Lower lobe of right lung (tissue), 2 donors: ENCODE measurements at places on chromosomes 6 and 20. TPM values are rescaled to one million over a fixed set of nuclear protein-coding genes. Genes with fewer than 3 reads are reported as not detected.
A peak's percentile ranks its signal among the peaks of the same experiment; 100 is the strongest.

DNA sequence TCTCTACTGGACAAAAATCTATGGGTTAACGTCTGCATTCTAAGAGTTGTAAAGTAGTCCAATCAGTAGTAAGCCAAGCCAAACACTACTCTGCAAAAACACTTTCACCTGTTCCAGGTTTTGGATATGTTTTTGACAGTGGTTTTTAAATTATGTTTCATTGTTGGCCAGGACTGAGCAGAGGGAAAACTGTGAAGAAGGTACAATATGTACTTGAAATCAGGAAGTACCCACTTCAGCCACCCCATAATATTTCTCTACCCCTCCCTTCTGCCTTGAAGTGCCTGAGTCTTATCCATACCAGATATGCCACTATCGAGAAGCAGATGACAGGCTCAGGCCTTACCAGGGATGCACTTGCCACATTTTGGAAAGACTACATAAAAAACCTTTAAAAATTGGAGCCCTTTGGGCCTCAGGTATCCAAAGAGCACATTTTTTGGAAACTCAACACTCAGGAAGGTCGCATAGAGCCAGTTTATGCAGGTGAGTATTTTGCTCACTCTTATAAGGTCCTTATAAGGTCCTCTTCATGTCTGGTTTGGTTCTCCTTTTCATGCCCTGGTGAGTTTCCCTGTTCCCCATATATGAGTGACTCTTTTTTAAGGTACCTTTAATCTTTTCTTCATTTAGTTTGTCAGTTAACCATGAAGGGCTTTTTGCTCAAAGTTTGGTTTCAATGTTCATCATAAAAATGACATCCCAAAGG is 859.3 kb upstream of the FLRT3 start:
- H3K4me1 ChIP-seq = no peaks in the 10 kb centered on the region
- H3K27me3 ChIP-seq = no peaks in the 10 kb centered on the region
- no peak for DNase-seq
- H3K36me3 ChIP-seq = no peaks in the 10 kb centered on the region
- H3K4me3 ChIP-seq = peak overlapping the region; percentile 43
- peak overlapping the region; percentile 59 for H3K27ac ChIP-seq

- no peaks in the 10 kb centered on the region for H3K4me1 ChIP-seq
- H3K27me3 ChIP-seq = no peaks in the 10 kb centered on the region
- H3K36me3 ChIP-seq = no peaks in the 10 kb centered on the region
Measured at GRCh38 chr6:106135911-106136571, 49.9 kb downstream of the PRDM1 start.

- H3K4me3 ChIP-seq = no peak overlapping the region
- no peak overlapping the region for H3K27ac ChIP-seq
- peaks cover 12% of the 10 kb centered on the region for H3K4me1 ChIP-seq
- H3K36me3 ChIP-seq = no peaks in the 10 kb centered on the region
Measured at GRCh38 chr6:107708435-107708834, 115.7 kb downstream of the SCML4 start.

GRCh38 chr6:137870744-137871247 is 3.7 kb downstream of the TNFAIP3 start:
- peak overlapping the region; percentile 92 for H3K4me3 ChIP-seq
- no peak for DNase-seq
- H3K27ac ChIP-seq = peak overlapping the region; percentile 50
- H3K27me3 ChIP-seq = no peaks in the 10 kb centered on the region
- peaks cover 24% of the 10 kb centered on the region for H3K36me3 ChIP-seq
- H3K4me1 ChIP-seq = peaks cover 77% of the 10 kb centered on the region

GRCh38 chr20:50083034-50083433 is 29.9 kb downstream of the UBE2V1 start:
- no peak overlapping the region for H3K27ac ChIP-seq
- no peak overlapping the region for H3K4me3 ChIP-seq
- no peaks in the 10 kb centered on the region for H3K27me3 ChIP-seq
- peaks cover 33% of the 10 kb centered on the region for H3K4me1 ChIP-seq
- no peak for DNase-seq
- H3K36me3 ChIP-seq = peaks cover 35% of the 10 kb centered on the region

DNA sequence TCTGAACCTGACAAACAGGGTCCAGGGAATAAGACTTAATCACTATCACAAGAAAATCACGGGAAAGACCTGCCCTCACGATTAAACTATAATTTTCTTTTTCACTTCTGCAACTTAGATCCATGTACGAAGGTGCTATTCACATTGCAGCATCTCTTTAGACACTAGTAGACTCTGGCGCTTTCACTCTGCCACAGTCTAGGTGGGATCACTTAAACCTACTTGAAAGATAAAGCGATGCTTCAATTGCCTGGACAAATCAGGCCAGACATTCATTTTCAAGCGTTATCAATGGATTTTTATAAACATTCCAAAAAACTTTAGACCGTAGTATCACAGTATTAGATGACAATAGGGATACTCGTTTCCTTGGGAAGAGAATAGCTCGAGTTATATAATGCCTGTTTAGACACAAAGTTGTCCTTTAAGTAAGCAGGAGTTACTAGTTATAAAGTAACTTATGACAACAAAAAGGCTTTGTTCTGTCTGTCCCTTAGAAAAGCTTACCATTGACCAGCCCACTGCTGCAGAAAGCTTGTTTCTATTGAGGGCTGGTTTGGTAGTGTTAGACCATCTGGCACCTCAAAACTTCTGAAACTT is 367.3 kb downstream of the UTRN start:
- no peaks in the 10 kb centered on the region for H3K27me3 ChIP-seq
- H3K27ac ChIP-seq = no peak overlapping the region
- no peak for DNase-seq
- H3K4me3 ChIP-seq = no peak overlapping the region
- peaks cover 4% of the 10 kb centered on the region for H3K4me1 ChIP-seq
- no peaks in the 10 kb centered on the region for H3K36me3 ChIP-seq

DNA sequence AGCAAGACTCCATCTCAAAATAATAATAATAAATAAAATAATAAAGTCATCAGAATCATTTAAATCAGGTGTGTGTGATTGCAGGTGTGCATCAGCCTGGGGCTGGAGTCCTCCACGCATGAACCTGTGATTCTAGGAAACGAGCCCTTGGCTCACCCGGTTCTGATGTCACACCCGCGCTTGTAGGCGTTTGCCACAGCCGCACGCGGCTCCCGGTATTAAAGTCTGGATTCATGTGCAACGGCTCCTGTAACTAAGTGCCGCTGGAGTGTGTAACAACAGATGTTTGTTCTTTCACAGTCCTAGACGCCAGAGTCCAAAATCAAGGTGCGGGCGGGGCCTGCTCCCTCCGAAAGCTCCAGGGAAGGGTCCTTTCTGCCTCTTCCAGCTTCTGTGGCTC is 45.2 kb downstream of the KCNQ2 start:
- no peak overlapping the region for H3K27ac ChIP-seq
- peaks cover 7% of the 10 kb centered on the region for H3K27me3 ChIP-seq
- H3K36me3 ChIP-seq = no peaks in the 10 kb centered on the region

The TCF15 gene
- 0.65 TPM for total RNA-seq

The MOG gene
- not detected for total RNA-seq

The CLIC5 gene
- 134 TPM for total RNA-seq

The ZNF334 gene
- total RNA-seq = 4.7 TPM
